ENCODE measurements at places on chromosomes 1 and 21.

GRCh38 chr1:66343569-66344325 lies 190.2 kb upstream of the SGIP1 start:
- DNase-seq, result no peak

DNA sequence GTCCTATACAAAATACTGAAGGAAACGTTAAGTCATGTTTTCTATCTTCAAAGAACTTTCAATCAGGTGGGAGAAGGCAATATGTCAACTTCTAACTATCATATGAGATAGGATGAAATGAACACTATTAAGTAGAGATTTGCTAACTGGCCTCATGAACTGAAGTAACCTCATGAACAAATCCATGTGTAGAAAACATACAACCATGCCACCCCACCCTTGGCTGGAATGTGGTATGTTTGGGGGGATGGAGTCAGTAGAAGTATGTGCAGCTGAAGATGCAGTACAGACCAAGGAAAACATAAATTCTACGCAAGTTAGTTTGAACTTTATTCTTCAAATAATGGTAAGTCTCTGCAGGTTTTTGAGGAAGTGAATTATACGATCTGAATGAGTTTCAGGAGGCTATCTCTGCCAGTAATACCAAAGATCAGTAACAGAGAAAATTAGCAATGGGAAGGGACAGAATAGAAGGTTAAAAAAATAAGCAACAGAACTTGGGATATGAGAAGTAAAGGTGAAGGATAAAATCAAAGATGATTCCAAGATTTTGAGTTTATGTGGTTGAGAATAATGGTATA lies 4.5 kb downstream of the TRMT1L start:
- no peak for DNase-seq

DNA sequence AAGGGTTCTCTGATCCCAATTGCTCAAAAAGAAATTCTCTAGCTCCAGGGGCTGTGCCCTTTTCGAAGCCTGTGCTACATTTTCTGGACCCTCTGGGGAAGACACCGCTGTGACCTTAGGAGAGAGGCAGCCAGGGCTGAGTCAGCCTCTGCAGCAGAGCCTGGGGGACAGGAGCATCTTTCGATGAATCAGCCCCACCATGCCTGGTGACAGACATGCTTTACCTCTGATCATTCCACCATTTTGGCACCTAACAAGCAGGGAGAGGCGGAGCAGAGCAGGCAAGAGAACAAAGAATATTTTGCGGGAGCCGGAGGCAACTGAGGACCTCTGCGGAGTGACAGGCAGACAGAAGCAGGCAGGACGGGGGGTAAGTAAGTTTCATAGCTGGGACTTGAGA lies 84.9 kb downstream of the VWA5B1 start:
- DNase-seq, result no peak

GRCh38 chr1:44170281-44170823 lies 28.9 kb upstream of the KLF18 start:
- no peak for DNase-seq

DNA sequence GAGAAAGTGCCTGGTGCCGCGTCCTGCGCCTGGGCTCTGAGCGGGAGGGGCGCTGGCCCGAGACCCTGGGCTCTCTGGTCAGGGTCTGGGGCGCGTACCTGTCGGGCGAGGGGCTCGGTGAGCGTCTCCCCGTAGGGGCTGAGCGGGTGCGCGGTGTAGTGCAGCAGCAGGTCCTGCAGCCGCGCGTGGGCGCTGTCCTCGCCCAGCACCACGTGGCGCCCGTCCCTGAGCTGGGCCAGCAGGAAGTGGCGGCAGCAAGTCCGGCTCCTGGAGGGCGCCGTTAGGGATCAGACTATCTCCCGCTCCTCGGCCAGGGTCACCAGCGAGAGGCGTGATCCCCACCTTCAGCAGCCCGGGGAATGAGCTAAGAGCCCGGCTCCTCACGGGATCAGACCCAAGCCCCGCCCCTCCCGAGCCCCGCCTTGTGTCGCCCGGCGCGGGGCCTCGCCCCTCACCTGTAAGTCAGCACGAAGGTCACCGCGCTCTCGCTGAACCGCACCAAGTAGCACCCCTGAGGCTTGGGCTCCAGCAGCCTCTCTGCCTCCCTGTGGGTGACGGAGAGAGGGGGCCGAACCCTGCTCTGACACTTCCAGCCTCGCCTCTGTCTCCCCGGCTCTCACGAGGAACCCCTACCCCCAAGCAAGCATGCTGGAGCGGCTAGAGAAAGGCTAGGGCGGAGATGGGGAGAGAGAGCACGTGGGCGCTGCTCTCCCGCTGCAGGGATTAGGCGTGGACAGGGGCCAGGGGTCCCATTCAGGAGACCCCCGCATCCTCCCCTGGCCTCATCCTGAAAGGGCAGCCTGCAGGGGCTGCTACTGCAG lies 2.7 kb downstream of the SH2D2A start:
- DNase-seq, result peak; percentile 41

DNA sequence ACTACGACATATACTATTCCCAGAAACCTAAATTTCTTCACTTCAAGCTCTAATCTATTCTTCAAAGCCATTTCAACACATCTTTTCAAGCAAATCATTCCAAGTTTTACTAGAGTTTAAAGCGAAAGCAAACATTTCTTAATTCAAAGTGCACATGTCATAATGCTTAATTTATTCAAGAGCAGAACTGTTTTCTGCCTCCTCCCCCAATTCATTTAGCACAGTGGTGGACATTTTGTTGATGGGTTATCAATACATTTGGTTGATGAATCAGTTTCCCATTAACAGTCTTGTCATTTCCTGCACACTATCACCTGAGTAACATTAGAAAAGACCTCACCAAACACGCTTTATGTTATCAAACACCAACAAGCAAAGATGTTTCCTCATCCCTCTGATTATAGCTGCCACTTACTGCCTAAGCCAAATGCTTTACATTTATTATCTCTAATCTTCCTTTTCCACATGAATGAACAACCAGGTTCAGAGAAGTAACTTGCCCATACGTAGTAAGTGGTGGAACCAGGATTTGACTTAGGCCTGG lies 2.0 kb downstream of the SRSF4 start:
- DNase-seq, result no peak

DNA sequence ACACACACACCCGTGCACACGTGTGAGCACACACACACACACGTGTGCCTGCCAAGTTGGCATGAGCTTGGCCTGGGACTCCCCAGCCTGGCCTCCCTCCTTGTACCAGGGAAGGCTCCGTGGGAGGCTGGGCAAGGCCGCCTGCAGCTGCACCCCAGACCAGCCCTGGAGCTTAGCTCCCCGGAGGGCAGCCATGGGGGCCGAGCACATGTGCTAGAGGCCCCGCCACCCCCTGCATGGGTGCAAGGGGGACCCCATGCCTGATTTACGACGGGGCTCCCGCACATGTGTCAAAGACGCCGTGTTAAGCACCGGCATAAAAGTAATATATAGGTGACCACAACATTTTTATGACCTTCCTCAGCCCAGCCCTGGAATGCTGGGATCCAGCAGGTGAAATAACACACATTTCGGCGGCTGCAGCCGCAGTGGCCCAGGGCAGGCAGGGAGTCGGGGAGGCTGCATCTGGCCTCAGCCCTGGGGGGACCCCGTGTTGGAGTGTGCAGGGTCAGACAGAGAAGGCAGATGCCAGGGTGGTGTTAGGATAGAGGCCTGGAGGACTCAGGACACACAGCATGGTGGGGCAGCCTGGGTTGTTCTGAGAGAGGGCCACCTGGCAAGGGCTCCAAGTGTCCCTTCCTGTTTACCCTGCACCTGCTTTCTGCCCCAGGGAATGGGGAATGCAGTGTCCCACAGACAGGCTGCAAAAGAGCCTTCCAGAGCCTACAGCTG lies 56.3 kb downstream of the WNT9A start:
- DNase-seq, result no peak

GRCh38 chr1:167105271-167106118 lies 11.6 kb downstream of the STYXL2 start:
- DNase-seq, result no peak

DNA sequence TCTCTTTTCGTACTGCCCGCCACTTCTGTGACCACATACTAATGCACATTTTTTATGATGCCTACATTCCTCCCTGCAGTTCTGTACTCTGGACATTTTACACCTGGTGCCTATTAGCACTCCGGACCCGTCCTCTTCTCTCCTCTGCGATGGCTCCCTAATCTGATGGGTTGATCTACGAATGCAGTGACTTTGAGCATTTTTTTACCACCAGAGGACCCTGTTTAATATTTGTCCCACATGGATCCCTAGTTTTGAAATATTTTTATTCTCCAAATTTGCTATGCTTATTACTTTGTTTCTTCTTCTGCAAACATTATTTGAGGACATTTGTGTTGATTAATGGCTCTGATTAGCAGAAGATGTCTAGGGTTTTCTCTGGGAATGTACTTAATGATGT lies 5.2 kb downstream of the PPFIA4 start:
- no peak for DNase-seq

GRCh38 chr1:154548028-154548427 lies 10.4 kb downstream of the UBE2Q1 start:
- DNase-seq, result no peak

- DNase-seq, result no peak
These were observed 28.2 kb upstream of the KCNJ6 start for GRCh38 chr21:37944496-37944895.

DNA sequence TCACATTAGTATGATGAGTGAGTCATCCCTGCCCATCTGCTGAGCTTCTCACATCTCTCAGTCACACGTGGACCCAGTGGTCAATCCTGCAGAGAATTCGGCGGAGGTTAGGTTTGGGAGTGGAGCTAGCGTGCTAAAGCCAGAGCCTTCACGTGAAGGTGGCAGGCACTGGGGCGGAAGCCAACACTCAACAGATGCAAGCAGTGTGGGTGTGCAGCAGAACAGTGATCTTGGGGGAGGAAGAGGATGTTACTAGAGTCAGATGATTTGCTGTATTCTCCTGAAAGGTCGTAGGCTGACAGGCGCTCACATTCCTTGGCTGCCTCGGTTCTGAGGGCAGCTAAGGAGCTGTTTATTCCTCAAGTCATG lies 6.7 kb downstream of the C1orf115 start:
- DNase-seq, result no peak

DNA sequence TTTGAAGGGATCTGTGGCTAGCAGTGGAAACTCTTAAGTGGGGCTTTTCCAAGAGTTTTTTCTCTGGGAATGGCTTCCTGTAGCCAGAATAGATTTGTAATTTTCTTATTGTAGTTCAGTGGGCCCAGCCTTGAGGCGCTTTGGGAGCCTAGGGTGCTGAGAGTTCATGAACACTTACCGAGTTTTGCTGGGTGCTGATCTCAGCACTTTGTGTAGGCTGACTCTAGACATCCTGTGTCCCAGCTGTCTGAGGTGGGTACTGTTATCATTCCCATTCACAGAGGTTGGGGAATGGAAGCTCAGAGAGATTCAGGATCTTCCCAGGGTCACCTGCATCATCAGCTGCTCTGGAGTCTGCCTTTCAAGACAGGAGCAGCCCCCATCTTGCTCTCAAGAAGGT lies 7.0 kb downstream of the PPFIA4 start:
- DNase-seq, result no peak

GRCh38 chr21:44012474-44013379 lies 618 bp downstream of the TRAPPC10 start:
- DNase-seq, result peak; percentile 76

- DNase-seq, result no peak
These were observed 444.4 kb downstream of the LTN1 start for GRCh38 chr21:28548291-28548690.

DNA sequence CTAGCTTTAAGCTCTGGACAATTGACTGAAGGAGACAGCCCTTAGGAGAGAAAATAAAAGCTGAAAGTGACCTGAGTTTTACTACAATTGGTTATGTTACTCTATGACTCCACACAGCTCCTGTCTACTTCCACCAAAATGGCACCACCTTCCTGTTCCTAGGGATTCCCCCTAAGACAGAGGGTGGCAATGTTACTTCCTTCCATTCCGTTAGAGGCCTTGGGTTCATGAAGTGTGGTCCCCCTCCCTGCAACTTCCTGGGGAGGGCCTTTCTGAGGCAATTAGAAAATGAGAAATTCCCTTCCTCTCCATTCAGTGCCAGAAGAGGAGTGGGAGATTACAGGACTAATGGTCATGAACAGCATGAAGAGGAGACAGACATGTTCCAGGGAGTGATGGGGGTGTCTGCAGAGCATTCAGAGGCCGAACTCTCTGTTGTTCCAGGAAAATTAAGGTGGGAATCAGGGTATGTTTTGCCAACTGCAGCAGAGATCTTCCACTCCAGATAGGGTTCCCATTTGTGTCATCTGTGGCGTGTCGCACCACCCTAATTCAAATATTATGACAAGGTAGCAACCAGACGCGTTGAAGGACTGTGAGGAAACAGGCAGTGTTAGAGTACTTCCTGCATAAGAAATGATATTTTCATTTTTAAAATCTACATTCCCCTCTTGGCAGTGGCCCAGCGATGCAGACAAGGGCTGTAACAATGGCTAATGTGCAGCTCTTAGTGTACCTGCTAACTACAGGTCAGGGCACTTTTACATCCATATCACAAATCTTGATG lies 53.1 kb upstream of the TRIM67 start:
- DNase-seq, result no peak

- no peak for DNase-seq
These were observed at the start of gene PDZK1 for GRCh38 chr1:145707183-145707867. PDZK1 (minus strand) TSS chr1:145707368; CDS start chr1:145688021, 19,347 bp downstream.

GRCh38 chr1:18285538-18285924 lies 177.9 kb downstream of the IGSF21 start:
- DNase-seq, result no peak

- DNase-seq, result no peak
These were observed 17.4 kb upstream of the SLC6A9 start for GRCh38 chr1:44048532-44049215.

- no peak for DNase-seq
These were observed 134.7 kb downstream of the PSMG1 start for GRCh38 chr21:39048574-39048973.

DNA sequence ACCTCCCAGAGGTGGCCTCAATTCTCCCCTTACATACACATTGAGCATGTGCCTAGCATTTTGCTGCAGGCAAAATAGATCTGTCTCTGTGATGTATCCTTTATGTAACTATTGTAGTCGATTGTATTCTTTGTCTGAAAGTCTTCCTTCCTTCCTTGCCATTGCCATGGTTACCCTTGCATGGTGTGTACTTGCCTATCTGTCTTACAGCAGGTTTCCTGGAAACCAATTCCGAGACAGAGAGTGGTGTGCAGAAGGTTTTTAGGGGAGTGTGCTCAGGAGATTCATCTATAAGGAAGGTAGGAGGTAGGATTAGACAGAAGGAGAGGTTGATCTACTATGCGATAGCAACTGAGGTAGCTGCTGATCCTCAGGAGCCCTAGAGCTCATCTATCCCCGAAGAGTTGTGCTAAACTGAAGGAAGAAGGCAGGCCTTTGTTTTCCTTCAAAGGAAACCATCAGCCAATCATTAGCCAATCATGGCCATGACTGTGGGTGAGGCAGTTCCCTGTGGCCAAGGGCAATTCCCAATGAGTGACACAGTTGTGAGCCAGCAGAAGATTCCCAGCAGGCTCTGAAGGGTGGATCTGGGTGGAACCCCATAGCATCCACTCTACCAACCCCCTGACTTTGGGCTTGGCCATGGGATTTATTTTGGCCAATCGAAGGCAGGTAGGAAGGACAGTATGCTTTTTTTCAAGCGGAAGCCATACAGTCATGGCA lies 15.0 kb downstream of the CITED4 start:
- no peak for DNase-seq

- peak; percentile 24 for DNase-seq
These were observed 43.4 kb downstream of the RALGPS2 start for GRCh38 chr1:178768423-178768822.
